Stimulated activated CD4-positive, alpha-beta T cell treated with anti-CD3 and anti-CD28 coated beads, Interleukin-12 subunit alpha, Interleukin-12 subunit beta, amount 100 ng/mL, for 24 hours (primary cell): ENCODE measurements at places on chromosomes 1 and 21.

- no peak for DNase-seq
Observed at GRCh38 chr1:154735804-154736168, 127.8 kb upstream of the ADAR start.

GRCh38 chr1:225603538-225604354 lies 49.2 kb downstream of the ENAH start:
- DNase-seq = no peak

- DNase-seq = no peak
Observed at GRCh38 chr1:45394342-45394741, 54.1 kb upstream of the MUTYH start.

DNA sequence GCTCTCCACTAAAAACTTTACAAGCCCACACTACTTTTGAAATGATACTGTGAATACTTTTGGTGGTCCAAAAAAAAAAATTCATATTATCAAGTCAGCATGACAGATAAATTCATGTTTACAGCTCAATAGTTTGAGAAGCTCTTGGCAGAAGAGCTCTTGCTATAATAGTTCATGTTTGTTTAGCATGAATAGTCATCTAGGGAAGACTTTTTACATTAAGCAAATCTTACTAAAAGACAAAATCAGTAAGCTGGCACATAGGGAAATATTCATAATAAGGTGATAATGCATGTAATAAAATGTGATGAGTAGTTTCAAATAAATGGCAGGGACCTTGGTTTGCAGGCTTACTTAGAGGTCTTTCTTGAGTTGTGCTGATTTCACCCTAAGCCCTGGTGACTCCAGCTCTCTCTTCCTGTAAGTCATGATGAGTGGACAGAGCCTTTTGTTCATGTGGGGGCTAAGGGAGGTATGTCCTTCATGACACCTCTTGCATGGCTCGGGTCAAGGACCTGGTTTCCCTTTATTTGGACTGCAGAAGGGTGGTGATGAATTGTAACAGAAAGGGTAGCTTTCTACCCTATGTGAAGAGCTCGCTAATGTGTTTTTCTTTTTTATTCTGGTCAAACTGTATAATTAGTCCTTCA lies 166.7 kb downstream of the GABPA start:
- no peak for DNase-seq

DNA sequence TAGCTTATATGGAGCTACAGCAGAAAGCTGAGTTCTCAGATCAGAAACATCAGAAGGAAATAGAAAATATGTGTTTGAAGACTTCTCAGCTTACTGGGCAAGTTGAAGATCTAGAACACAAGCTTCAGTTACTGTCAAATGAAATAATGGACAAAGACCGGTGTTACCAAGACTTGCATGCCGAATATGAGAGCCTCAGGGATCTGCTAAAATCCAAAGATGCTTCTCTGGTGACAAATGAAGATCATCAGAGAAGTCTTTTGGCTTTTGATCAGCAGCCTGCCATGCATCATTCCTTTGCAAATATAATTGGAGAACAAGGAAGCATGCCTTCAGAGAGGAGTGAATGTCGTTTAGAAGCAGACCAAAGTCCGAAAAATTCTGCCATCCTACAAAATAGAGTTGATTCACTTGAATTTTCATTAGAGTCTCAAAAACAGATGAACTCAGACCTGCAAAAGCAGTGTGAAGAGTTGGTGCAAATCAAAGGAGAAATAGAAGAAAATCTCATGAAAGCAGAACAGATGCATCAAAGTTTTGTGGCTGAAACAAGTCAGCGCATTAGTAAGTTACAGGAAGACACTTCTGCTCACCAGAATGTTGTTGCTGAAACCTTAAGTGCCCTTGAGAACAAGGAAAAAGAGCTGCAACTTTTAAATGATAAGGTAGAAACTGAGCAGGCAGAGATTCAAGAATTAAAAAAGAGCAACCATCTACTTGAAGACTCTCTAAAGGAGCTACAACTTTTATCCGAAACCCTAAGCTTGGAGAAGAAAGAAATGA lies 37.6 kb downstream of the CENPF start:
- no peak for DNase-seq

- no peak for DNase-seq
Observed at GRCh38 chr1:29338908-29339575, 102.7 kb downstream of the PTPRU start.

DNA sequence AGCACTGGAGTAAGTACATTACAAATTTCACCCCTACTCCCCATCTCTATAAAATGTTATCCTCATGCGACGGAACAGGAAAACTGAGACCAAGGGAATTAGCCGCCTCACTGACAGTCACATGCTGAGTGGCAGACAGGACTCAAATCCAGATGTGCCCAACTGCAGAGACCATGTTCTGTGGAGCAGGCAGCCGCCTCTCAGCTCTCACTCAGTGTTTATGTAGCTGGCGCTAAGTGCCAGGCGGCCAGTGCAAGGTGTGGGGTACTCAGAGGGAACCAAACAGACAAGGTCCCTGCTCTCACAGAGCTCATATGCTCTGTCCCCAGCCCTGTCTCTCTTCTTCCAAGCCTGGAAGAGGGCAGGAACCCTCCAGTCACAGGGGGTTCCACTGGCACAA lies 5.1 kb downstream of the CAPZB start:
- no peak for DNase-seq

- DNase-seq = no peak
Observed at GRCh38 chr21:32567626-32568025, 17.7 kb downstream of the TCP10L start.

DNA sequence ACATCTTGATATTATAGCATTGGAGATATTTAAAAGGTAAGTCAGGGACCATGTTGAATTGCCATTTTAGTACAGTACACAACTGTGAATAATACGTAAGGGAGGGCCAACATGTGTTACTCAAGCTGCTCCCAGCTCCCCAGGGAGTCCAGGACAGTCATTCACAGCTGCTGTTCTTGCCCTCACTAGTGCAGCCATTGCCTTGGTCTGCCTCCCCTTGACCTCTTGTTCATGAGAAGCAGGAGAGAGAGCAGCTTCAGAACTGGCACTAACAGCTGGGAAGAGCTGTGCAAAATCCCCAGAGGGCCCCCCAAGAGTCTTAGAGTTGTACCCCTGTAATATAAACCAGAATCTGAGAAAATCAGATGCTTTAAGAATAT lies 16.4 kb downstream of the TCEANC2 start:
- DNase-seq = no peak

DNA sequence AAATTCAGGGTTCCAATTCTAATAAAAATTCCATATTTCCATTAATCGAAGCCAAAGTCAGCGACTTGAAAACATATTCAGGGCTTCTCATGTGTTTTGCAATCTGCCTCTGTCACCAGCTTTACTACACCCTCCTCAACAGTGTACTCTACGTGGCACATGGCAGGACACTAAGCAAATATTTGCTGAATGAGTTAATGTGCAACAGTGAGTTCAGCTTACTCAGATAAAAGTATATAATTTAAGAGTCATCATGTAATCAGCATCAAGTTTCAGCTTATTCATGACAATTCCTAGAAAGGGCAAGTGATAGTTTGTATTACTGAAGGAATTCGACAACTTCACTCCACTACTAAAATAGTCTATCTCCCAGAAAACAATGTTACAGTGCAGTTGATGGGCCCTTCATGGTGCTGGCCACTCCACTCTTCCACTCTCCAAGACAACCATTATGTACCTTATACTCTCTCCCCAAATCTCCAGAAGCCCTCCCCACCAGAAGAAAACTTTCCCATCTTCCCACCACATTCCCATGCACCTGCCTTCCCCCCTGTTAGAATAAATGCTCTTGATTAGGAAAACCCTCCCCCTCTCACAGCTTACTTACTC lies 97.3 kb downstream of the TTLL7 start:
- DNase-seq = no peak

GRCh38 chr1:212457740-212458338 lies 25.1 kb downstream of the NENF start:
- DNase-seq = no peak

- DNase-seq = peak; percentile 20
Observed at GRCh38 chr1:93716941-93717368, 35.3 kb upstream of the BCAR3 start.

GRCh38 chr1:184407816-184408510 lies 21.1 kb downstream of the C1orf21 start:
- no peak for DNase-seq

DNA sequence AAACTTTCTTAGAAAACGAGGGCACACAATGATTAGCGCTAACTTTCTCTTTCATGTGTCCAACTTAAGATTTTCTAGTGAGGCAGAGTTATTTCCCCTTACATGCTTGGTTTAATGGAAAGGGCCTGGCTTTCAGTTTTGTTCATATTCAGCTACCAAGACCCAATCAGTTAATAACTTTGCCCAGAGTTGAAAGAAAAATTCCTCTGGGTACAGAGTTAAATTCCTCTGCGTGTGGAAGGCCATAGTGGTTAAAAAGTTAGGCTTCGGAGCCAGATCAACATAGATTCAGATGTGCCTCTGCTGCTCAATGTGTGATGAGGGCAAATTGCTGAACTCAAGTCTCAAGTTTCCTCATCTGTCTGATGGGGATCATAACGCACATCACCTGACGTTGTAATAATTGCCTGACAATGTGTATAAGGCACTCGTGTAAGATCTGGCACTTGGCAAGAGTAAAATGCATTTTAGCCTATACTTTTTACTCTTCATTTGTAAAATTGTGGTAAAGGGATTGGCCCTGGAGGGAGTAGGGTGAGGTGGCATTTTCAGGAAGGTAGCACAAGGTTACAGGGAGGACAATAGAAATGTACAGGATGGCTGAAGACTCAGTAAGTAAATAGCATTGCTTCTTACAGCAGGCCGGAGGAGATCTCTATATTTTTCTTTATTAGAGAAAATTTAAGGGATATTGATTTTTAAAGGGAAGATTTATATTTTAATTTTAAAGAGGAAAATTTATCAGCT lies 103.4 kb downstream of the ROR1 start:
- DNase-seq = no peak

DNA sequence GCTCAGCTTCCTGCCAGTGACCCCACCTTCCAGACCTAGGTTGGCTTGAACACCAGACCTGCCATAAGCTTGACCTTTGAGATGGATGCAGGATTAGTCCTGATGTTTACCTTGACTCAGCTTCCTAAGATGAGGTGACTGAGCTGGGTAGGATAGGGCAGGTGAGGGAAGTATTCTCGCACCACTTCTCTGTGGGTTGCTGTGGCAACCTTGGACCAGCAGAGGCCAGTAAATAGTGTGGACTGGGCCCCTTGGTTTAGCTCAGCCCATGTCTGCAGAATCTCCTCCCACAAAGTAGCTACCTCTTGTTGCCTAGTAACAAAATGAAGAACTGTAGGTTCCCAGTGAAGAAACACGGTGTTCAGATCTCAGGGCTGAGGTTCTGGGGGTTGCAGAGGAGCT lies 8.4 kb downstream of the RPS6KA1 start:
- no peak for DNase-seq

DNA sequence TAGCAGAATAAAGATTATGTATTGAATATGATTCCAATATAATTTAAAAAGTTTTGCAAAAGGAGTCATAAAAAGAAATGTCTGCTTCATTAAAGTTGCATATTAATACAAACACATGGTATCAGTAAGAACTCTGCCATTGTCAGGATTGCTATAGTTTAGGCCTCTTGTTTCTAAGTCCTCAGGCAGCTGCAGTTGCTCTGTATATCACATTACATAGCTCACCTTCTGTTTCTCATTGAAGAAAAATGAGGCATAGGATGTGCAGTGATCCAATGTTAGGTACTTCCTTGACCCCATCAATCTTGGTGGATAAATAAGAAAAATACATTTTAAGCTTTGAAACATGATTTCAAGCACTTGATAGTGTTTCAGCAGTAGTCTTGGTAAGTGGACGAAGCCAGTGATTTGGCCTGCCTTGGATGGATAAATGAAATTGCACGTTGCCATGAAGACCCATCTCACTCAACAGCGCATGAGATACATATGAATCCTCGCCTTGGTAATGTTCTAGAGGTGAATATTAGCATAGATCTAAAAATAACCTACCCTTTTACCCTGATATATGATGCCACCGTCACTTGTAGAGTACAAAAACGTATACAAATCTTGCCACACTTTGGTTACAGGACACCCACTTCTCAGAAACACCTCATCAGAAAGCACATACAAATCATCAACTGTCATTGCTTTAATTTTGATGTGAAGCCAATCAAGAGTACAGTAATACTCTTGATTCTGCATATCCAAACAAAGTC lies 25.3 kb downstream of the ZFYVE9 start:
- DNase-seq = no peak
